Head of caudate nucleus (tissue), 42 donors: ENCODE measurements at places on chromosomes 11 and 22.

GRCh38 chr22:23518376-23519187 lies 61.5 kb downstream of the IGLL1 start:
- no peak for DNase-seq

DNA sequence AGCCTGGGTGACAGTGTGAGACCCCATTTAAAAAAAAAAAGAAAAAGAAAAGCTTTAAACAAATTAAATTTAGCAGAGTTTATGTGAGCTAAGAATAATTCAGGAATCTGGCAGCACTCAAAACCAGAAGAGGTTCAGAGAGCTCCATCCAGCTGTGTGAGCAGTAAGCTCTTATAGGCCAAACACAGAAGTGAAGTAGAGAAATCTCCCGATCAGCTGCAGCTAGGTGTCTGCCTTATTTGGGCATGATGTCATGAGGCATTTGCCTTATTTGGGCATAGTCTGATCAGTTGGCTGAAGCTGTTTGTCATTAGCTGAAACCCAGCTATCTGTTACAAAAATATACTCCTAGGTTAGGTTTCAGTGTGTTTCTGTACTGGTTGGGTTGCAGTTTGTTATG lies 8.2 kb downstream of the MS4A15 start:
- no peak for DNase-seq

DNA sequence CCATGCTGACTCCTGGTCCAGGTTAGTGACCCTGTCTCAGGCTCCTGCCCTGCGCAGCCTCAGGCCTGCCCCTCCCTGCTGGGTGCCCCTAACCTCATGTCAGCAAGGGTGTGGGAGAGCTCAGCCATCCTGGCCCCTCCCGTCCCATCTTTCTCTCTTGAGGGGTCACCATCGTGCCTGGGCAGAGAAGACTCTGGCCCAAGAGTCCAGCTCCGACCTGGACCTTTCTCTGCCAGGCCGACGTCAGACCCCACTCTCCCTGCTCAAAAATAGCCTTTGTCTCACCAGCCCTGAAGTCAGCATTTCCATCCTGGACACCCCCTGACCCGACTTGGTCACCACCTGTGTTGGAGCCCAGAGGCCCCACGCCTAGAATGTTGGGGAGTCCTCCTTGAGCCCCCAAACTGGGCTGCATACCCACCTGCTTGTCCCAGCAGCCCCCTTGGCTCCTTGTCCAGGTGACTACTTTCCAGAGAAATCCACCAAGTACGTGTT lies 4.9 kb downstream of the SCGB1C1 start:
- peak; percentile 22 for DNase-seq

GRCh38 chr11:76885390-76886097 lies 24.8 kb downstream of the ACER3 start:
- DNase-seq: no peak

- no peak for DNase-seq
Observed at GRCh38 chr11:44990665-44991064, 40.0 kb upstream of the TP53I11 start.

- no peak for DNase-seq
Observed at GRCh38 chr11:46183819-46184218, 62.6 kb upstream of the PHF21A start.

GRCh38 chr11:33802194-33802950 lies 28.1 kb upstream of the FBXO3 start:
- DNase-seq: peak; percentile 88

GRCh38 chr22:43706151-43706550 lies 106.0 kb downstream of the EFCAB6 start:
- DNase-seq: no peak

DNA sequence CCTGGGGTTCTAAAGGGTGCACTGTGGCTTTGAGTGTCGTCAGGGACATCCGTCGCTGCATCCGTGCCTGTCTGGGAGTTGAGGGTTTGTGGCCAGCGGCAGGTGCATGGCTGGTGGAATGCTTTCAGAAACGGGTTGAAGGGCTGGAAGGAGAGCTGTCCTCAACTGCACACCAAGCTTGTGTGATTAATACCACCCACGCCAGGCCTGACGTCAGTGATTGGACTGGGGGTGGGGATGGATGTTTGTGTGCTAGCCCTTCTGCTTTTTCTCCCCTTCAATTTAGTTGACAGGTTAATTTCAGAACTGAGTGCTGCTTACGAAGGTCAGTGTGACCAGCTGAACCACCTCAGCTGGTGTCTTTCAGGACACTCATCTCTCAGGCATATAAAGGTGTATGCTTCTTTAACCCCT lies 3.2 kb upstream of the GAB2 start:
- no peak for DNase-seq

DNA sequence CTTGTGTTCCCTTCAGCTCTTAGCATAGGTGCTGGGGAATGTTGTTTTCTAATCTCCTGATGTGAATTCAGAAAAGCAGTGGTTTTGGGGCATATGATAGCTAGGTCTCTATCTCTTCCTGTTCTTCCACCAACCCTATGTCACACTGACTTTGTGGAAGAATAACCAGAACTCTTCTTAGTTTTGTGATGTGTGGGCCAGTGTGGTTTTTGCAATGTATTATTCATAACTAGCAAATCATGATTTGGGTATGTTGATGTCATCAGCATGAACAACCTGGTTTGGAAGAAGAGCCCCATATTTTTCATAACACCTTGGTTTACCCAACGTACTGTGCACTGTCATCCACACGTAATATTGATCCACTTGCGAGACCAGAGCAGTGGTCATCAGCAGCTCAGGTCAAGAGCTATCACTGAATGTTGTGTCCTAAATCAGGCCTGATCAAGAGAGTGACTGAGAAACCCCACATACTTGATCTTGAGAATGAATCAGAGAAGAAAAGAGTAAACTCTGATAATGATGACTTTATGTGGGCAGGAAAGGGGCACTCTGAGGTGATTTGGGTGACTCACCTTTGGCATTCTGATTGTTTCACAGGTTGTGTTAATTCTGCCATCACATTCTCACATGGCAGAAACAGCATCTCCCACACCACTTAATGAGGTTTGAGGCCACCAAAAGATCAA lies 19.4 kb upstream of the MS4A6E start:
- DNase-seq: no peak

DNA sequence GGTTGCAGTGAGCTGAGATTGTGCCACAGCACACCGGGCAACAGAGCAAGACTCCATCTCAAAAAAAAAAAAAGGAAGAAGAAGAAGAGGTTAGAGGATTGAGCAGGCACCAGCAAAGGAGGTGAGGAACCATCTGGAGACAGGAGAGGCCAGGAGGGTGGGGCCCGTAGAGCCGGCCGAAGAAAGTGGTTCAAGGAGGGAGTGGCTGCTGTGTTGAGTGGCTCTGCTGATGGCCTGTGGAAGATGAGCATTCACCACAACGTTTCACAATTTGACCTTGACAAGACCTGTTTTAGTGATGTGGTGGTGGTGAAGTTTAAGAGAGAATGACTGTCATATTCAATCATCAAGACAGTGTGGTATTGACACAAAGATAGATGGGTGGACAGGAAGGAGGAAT lies 6.8 kb upstream of the CTSD start:
- no peak for DNase-seq

GRCh38 chr11:35207471-35208403 lies 68.8 kb downstream of the CD44 start:
- DNase-seq: no peak
